Activated CD4-positive, alpha-beta memory T cell treated with anti-CD3 and anti-CD28 coated beads, Interleukin-2, amount 10 ng/mL, durations not matched to agents 7 days and 5 days (primary cell): ENCODE measurements at places on chromosomes 3 and 15.

- no peaks in the 10 kb centered on the region for H3K36me3 ChIP-seq
- DNase-seq, result no peak
- H3K4me1 ChIP-seq, result peaks cover 30% of the 10 kb centered on the region
- H3K4me3 ChIP-seq, result no peak overlapping the region
Observed at GRCh38 chr15:70137967-70138366, 40.2 kb upstream of the TLE3 start.

DNA sequence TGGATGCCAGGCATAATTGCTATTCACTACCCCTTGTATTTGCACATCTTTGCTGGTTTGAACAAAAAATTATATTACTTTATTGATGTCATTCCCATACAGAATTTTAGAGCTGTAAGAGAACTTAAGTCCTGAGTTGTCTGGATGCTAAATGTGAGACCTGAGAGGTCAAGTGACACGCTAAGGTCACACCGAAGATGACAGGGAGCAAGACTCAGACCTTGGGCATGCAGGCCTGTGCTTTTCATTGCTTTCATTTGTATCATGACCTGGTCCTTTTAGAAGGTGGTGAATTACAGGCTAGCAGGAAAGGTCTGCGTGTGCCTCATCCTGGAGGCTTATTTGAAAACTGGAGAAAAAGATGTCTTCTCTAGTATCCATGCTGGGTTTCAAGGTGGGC is 312.0 kb upstream of the RASGRP1 start:
- no peaks in the 10 kb centered on the region for H3K36me3 ChIP-seq
- no peak overlapping the region for H3K4me3 ChIP-seq
- H3K27ac ChIP-seq, result no peak overlapping the region
- peaks cover 2% of the 10 kb centered on the region for H3K27me3 ChIP-seq

DNA sequence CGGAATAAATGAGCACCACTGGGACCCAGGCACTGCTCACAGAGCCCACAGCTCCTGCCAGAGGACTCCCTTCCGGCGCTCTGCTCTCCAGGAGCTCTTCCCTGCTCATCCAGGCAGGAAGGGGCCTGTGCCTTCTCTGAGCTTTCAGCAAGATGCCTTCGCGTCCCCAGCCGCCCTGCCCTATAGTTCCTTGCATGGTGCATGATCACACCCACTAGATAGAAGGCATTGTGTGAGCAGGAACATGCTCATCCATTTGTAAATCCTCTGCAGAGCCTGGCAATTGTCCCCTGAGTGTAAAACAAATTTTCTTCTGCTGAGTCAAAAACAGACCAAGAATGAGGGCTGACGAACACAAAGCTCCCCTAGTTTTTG is 181.6 kb downstream of the MEGF11 start:
- H3K27ac ChIP-seq, result no peak overlapping the region
- peaks cover 8% of the 10 kb centered on the region for H3K27me3 ChIP-seq
- no peak overlapping the region for H3K4me3 ChIP-seq

DNA sequence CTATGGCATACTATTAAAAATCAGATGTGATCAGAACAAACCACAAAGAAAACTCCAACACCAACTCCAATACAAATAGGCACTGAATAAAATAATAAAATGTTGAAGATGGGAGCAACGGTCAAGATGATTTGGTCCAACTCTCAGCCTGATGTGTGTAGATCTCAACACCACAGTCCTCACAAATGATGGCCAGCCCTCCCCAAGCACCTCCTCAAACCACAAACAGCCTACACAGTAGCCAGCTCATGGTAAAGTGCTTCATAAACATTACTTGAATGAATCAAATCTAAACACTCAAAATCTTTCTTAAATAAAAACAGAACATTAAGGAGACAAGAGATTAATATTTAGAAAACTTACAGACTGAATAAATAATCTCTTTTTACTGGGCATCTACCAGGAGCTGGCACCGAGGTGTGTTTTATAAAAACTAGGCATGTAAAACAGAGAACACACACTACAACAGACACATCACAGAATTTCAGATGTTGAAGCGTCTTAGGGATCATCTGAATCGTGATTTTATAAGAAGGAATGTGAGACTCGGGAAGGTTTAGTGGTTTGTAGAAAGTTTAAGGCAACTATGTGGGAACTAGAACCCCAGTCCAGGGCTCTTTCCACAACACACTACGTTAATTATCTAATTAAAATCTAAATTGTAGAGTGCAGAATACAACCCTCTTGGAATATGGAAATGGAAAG is 102.4 kb downstream of the MYLK start:
- no peaks in the 10 kb centered on the region for H3K36me3 ChIP-seq
- H3K4me1 ChIP-seq, result no peaks in the 10 kb centered on the region
- peaks cover 16% of the 10 kb centered on the region for H3K27me3 ChIP-seq
- DNase-seq, result no peak
